ENCODE measurements at places on chromosomes 13 and 19. TPM values are rescaled to one million over a fixed set of nuclear protein-coding genes. Genes with fewer than 3 reads are reported as not detected.

DNA sequence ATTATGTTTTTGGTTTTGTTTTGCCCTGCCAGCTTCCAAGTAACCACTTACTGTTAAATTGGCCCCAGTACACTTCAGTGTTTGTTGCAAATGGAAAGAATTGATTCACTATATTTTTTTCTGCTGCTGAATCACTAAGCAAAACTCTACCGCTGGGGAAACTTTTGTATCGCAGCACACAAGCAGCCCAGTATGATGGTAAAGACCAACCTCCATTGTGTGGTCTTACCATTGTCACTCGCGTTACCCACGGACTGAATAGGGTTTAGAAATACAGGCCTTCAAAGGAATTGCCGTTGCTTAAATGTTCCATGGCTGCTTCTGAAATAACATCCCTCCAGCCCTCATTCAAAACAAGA lies 7.9 kb downstream of the SPATA13 start:
- DNase-seq = no peak

LRRC63 gene
- total RNA-seq = not detected

ADGRE3 gene
- not detected for total RNA-seq

DNA sequence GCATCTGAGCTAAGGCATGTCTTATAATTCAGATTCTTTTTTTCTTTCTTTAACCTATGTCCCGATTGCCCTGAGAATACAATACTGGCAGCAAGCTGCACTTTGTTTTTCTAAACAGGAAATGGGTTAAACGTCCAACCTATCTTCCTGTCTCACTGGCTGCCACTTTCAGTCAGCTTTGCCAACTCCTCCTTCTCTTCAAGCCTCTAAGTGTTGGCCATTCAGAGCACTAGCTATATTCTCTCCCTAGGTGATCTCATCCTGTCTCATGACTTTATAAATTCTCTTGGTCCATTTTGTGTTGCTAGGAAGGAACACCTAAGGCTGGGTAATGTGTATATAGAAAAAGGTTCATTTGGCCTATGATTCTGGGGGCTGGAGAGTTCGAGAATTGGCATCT lies 109.5 kb upstream of the TSC22D1 start:
- DNase-seq = no peak

DNA sequence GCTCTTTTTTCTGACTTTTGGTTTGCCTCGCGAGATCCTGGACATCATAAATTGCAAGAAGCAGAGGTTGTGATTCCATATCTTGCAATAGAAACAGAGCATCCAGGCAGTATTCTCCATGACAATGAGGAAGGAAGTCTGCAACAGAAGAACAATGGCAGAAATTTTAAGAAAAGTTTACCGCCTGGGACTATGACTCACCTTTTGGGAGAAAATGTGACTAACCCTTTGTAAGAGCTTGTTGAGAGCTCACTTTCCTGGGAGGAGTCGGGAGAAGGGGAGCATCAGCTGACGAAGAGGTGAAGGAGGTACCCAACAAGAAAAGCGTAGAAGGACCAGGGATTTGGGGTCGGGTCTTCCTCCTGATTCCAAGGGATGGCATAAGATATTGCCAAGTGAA lies 34.3 kb upstream of the TNFSF11 start:
- DNase-seq = peak; percentile 13

CYP2S1 gene
- 5.0 TPM for total RNA-seq

ZIK1 gene
- total RNA-seq = 12.5 TPM

DNA sequence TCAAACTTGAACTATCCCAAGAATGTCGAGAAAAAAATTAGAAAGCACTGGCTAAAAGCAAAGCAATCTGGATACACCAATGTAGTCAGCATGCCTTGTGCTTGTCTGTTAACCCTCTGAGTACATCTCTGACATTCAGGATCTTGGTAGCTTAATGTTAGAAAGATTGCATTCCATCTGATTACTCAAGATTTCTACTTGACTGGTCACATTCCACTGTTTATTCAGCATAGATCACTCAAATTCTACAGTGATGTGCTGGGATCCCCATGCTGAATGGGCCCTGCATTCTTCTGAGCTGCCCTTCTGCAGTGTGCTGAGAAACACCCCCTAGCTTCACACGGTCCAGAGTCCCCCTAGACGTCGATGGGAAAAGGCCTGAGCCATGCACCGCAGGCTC lies 295.4 kb upstream of the MAB21L1 start:
- peak; percentile 15 for DNase-seq

DNA sequence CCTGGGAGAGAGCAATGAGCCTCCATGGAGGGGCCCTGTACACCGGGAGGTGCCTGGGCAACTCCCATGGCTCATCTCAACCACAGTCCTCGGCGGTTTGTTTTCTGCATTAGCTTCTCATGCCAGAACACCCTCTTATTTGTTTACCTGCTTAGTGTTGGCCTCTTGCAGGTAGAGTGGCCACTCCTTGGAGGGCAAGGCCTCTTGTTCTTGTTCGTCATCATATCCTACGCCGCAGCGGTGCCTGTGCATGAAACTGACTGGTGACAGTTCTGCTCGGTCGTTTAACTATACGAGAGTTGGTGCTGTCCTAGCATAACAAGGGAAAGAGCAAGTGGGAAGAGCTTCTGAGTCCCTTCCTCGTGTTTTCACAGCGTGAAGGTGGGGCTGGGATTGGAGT lies 40.5 kb upstream of the RNF113B start:
- DNase-seq = no peak

GRCh38 chr19:662207-662961 lies 630 bp downstream of the RNF126 start:
- peak; percentile 76 for DNase-seq

GRCh38 chr13:100675661-100676129 lies 1.1 kb upstream of the TMTC4 start:
- DNase-seq = peak; percentile 3

GRCh38 chr13:84524586-84524985 lies 642.3 kb upstream of the SLITRK1 start:
- DNase-seq = no peak

DNA sequence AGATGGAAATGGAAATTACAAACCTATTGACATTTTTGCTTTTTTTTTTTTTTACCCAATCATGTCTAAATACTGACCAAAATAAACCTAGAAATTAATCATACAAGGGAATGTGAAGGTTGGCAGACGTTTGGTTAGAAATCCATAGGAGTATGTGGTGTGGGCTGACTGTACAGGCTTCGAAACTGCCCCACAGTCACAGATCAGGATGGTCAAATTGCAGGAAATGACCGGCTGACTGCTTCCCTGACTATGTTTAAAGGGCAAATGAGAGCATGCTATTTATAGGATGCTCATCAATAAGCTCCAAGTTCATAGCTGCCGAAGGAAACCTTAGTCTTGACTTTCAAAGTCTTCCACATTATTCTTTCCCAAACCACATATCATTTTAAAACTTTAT lies 118.4 kb downstream of the COG6 start:
- DNase-seq = peak; percentile 11

GRCh38 chr13:94312511-94313216 lies 166.8 kb downstream of the DCT start:
- no peak for DNase-seq

GRCh38 chr13:26386026-26386425 lies 132.1 kb downstream of the CDK8 start:
- no peak for DNase-seq

GRCh38 chr13:33676045-33676989 lies 141.6 kb upstream of the RFC3 start:
- DNase-seq = peak; percentile 61

CD209 gene
- not detected for total RNA-seq

DNA sequence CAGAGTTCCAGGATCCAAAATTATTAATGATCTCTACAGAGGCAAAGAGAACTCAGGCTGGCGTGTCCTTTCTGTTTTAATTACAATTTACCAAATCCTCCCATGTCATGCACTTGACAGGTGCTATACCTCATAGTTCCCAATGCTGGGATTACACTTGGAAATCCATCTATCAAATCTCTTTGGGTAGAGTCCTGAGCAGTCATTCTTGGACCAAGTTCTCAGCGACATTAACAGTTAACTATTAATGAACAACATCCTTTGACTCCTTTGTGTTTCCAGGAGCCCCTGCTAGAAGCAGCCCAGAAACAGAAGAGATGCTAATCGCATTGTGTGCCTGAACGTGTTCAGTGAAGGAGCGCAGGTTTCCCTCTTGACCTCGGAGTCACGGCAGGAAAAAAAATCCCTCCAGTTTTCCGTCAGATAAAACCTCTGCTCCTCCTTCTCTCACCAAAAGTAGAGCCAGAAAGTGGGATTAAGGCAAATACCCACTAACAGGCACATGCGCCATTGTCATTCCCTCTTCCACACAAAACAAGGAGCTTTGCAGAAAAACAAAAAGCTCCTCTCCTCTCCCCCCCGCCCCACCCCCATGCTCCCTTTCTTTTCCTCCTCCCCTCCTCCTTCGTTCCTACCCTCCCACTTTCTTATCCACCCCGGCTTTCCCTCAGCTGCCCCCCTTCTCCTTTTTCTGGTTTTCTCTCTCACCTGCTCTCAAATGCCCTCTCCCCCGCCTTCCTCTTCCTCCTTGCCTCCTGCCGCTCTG lies 224.7 kb downstream of the ZIC5 start:
- DNase-seq = no peak

DNA sequence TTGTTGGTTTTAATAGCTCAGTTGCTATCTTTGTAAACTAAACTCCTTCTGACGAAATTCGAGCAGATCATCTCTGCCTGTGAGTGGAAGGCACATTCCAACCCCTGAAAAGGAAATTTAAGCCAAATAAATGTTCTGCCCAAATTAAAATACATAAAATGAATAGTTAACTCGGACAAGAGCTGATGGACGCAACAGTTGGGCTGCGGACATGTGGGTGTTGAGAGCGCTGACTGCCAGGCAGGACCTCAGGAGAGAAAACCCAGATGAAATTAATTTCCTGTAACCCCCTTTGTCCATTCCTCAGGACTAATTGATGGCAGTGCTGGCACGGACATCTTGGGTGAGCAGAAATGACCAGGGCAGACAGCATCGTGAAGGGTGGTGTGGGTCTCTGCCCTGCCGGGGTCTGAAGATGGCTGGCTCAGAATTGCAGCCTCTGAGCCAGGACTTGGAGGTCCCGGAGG lies 86.5 kb downstream of the TSHZ3 start:
- DNase-seq = no peak

NCAN gene
- not detected for total RNA-seq

SPACA4 gene
- not detected for total RNA-seq

NCR1 gene
- total RNA-seq = 5.4 TPM

DNA sequence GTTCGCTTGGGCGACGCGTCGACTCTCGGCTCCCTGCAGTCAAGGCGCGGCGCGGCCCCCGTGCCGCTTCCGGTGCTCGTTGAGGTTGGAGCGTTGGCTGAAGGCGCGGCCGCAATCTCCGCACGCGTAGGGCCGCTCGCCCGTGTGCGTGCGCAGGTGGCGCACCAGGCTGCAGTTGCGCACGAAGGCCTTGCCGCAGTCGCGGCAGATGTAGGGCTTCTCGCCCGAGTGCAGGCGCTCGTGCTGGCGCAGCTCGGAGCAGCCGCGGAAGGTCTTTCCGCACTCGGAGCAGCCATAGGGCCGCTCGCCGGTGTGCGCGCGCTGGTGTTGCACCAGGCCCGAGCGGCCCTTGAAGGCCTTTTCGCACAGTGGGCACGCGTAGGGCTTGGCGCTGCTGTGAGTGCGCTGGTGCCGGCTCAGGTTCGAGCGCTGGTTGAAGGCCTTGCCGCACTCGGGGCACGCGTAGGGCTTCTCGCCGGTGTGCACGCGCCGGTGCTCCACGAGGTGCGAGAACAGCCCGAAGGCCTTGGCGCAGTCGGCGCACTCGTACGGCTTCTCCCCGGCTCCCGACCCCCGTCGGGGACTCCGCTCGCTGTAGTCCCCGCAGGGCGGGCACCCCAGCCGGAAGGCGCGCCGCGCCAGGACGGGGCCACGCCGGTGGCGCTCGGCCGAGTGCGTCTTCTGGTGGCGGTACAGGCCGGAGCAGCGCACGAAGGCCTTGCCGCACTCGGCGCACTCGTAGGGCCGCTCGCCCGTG lies 5.3 kb upstream of the ZNF497 start:
- no peak for DNase-seq

DNA sequence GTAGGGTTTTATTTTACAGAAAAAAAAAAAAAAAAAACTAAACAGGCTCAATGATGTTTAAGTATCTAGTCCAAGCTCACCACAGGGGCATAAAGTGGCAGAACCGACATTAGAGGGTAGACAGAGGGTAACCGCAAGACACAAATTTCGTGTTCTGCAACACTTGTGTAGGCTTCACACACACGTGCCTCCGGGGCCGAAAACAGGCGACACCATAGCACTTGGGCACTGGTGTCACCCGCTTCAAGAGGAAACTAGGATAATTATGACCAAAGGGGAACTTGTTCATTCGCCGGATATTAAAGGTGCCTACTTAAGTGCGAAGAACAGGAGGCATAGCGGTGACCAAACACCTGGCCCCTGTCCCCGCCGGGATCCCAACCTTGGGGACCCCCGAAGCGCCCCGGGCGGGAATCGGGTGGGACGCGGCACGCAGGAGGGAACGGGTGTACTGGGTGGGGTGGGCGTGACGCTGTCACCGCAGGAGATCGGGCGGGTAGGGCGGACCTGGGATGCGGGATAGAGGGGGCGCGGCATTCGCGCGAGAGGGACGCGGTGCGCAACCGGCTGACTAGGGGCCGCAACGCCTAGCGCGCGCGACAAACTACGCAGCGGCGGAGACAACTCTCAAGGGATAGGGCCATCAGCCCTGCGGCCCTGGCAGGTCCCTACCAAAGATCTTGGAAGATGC lies 558 bp downstream of the MZT1 start:
- peak; percentile 30 for DNase-seq

GRCh38 chr13:108475181-108475580 lies 154.2 kb upstream of the MYO16 start:
- DNase-seq = no peak

DNA sequence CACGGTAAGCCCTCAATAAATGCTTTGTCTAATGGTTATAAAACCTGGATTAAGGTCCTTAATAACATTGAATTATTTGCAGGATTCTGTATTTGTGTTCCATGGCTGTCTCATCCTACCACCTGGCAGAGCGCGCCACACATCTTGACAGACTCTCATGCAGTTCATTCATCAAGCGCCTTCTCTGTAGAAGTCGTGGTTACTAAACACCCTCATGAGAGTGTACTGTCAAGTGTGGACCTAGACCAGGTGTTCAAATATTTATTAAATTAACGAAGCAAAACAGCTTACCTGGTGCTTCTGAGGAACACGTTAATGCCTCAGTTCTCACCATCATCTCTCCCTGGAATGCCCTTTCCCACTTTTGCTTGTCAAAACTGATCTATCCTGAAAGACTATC lies 13.1 kb upstream of the FBXL3 start:
- no peak for DNase-seq

DNA sequence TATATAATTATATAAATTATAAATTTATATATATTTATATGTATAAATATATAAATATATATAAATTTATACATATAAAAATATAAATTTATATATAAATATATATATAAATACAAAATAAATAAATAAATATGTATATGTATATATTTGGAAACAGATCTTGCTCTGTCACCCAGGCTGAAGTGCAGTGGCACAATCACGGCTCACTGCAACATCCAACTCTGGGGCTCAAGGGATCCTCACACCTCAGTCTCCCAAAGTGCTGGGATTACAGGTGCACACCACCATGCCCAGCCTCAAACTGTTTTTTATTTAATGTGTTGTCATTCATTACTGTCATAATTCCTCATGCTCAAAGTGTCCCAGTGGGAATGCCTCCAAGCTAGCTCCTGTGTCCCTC lies 25.2 kb upstream of the PDCD5 start:
- no peak for DNase-seq

TICAM1 gene
- 1.7 TPM for total RNA-seq
